ENCODE measurements at places on chromosomes 2 and 18. TPM values are rescaled to one million over a fixed set of nuclear protein-coding genes. Genes with fewer than 3 reads are reported as not detected.

DNA sequence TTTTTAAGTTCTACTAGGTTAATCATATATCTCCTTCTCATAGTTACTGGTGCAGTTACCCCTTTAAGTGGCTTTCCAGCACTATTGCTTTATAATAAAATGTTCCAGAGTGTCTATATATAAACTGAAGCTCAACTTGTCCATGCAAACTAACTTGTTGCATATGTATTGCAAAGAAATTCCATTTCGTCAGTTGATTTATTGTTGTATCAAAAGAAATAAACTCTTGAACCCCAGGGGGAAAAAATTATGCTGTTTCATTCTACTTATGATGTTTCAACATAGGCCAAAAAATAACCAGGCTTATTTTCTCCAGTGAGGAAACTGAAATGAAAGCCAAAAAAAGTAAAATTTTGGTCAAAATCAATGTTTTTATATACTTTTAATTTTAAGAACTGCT is 491.9 kb downstream of the NR4A2 start:
- no peak for DNase-seq

Gene PID1
- 1.2 TPM for total RNA-seq

DNA sequence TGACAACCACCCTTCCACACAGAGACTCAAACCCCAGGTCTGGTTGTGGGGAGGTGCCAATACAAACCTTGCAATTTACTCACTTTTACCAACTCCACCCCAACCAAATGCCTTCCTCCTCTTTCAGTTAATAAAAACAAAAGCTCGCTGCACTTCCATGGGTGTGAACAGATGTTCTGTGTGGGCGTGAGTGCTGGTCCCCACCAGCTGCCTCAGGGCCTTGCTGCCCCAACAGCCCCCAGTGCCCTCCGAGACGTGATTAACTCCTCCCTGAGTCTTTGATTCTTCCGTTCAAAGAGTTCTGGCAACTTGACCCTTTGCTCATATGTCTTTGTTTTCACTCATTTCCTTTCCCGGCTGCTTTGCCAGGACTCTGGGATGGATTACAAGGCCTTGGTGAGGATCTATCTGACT is 258.9 kb upstream of the CXCR4 start:
- no peak for DNase-seq

Gene XIRP2
- not detected for total RNA-seq

- peak; percentile 76 for DNase-seq
These were observed at the start of gene FKBP1B for GRCh38 chr2:24049485-24050021. Gene FKBP1B (plus strand): TSS chr2:24049741. CDS start chr2:24049850, 109 bp downstream.

DNA sequence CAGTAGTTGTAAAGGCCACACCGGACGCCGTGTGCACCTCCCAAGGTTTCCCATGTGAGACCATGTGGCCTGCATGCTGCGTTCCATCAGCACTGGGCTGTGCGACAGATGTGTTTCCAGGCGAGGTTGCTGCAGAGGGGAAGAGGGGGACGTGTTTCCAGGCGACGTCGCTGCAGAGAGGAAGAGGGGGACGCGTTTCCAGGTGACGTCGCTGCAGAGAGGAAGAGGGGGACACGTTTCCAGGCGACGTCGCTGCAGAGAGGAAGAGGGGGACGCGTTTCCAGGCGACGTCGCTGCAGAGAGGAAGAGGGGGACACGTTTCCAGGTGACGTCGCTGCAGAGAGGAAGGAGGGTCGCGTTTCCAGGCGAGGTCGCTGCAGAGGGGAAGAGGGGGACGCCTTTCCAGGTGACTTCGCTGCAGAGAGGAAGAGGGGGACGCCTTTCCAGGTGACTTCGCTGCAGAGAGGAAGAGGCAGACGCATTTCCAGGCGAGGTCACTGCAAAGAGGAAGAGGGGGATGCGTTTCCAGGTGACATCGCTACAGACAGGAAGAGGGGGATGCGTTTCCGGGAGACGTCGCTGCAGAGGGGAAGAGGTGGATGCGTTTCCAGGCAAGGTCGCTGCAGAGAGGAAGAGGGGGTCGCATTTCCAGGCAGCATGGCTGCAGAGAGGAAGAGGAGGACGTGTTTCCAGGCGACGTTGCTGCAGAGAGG is 24.5 kb downstream of the NFATC1 start:
- DNase-seq = no peak

DNA sequence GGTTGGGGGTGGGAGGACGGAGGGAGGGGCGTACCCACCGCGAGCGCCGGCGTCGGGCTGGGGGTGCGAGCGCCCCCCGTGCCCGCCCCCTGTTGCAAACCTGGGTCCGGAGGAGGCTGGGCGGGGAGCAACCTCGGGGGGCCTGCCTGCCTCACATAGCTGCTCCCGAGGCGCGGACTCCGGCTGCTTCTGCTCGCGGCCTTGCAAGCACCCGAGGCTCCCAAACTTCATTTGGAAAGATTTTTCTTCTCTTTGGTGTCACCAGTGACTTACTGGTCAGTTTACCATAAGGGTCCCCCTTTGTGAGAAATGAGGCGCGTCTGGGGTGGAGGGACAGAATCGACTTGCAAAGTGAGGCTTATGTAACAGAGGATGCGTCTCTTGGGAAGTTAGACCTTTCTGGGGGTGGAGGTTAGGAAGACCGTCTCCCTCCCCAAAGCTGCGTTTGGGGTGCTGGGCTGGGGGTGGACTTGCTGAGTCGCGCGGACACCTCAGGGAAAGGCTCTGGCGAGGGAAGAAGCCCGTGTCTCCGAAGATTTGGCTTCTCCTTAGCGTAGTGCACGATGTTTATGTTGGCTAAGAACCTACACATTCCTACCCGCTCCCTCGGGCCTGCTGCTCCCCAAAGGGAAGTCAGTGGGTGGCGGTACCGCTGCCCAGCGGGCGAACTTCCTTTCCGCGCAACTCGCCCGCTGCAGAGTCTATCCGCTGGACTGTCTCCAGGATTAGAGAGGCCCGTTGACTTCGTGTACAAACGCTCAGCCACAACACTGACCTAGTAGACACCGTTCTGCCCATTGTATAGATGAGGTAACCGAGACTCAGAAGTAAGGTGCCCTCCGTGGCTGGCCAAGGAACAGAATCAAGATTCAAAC is 559 bp downstream of the TMEM37 start:
- no peak for DNase-seq

Gene PROKR1
- total RNA-seq = not detected

Gene RPRM
- 0.17 TPM for total RNA-seq

- no peak for DNase-seq
These were observed 47.6 kb downstream of the ODC1 start for GRCh38 chr2:10400568-10400977.

DNA sequence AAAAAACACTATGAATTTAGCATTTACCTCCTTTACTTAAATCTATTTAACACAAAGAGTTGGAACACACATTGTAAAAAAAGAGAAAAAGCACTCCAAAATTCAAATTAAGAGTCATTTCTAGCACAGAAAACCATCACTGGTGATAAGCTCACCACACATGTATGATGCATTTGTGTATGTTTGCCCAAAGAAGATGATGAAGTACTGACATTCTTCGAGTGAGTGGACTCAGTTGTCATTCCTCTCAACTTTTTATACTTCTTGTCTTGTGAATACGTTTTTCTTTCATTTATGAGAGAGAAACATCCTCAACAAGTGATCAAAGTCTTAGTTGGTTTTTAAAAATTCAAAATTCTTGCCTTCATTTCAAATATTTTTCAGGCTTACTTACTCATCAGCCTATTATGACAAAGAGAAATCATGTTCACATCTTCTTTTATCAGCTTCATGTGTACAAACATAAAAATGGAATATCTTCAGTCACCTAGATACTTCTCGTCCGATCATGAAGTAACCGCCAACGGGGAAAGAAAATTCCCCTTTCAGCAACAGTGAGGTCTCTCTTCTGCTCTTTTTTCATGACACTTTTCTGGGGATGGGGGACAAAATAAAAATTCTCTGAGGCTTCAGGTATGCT is 1.5 kb downstream of the DSEL start:
- no peak for DNase-seq

DNA sequence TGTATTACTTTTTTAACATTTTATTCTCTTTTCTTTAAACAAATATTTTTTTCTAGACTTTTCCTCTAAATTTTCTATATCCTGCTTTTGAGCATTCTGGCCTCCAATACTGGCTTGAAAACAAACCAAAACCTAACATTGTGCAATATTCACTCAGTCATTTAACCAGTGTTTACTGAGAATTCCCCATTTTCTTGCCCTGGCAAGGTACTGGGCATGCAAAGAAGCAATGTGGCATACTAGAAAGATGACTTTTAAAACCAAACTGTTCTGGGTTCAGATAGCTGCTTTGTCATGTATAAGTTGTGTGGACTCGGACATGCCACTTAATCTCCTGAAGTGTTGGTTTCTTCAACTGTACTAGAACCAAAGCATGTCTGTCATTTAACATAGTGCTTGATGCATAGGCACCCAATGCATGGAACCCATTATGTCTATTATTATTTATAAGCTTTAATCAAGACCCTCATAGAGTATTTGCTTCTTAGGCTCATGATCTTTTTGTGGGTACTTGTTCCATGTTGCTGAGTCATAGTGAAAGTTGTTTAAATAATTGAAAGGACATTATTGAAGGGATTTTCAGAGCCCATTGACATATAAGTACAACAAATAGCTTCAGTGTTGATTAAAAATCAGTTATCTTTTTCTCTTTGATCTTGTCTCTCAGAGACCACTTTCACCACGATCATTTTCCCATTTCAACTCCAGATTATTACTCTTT is 185.4 kb upstream of the OSR1 start:
- DNase-seq = peak; percentile 86

- DNase-seq = no peak
These were observed 17.5 kb downstream of the FTCDNL1 start for GRCh38 chr2:199833525-199833924.

Gene CYS1
- 0.73 TPM for total RNA-seq

Gene REG1A
- total RNA-seq = not detected

Gene MCFD2
- total RNA-seq = 89.2 TPM

DNA sequence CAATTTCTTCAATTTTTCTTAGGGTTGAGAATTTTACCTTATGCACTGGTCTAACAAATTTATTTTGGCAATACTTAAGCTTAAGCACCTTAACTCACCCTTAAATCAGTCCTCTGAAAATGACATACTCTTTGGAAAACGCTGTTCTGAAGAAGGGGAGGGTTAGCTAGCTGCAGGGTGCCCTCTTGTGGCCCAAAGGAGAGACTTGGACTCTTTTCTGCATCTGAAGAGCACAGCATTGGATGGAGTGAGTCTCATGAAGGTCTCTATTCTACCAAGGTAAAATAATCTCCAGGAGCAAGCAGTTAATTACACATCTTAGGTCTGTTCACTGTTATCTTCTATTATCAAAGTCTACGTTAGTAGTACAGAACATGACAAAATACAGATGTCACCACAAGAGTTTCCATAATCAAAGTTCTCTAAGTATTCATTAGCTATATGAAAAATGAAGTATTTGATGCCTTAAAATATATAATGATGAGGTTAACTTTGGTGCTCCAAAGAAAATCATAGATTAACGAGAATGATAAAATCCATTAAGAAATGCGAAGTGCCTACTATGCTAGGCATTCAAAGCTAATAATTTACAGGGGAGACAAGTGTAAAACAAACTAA is 24.4 kb downstream of the PUM2 start:
- peak; percentile 46 for DNase-seq

Gene DYTN
- total RNA-seq = not detected

- DNase-seq = peak; percentile 97
These were observed 21.6 kb upstream of the VPS4B start for GRCh38 chr18:63443829-63444228.

GRCh38 chr2:112048887-112049286 is 6.2 kb upstream of the TMEM87B start:
- DNase-seq = peak; percentile 38
